ENCODE measurements at places on chromosomes 11 and 22.

DNA sequence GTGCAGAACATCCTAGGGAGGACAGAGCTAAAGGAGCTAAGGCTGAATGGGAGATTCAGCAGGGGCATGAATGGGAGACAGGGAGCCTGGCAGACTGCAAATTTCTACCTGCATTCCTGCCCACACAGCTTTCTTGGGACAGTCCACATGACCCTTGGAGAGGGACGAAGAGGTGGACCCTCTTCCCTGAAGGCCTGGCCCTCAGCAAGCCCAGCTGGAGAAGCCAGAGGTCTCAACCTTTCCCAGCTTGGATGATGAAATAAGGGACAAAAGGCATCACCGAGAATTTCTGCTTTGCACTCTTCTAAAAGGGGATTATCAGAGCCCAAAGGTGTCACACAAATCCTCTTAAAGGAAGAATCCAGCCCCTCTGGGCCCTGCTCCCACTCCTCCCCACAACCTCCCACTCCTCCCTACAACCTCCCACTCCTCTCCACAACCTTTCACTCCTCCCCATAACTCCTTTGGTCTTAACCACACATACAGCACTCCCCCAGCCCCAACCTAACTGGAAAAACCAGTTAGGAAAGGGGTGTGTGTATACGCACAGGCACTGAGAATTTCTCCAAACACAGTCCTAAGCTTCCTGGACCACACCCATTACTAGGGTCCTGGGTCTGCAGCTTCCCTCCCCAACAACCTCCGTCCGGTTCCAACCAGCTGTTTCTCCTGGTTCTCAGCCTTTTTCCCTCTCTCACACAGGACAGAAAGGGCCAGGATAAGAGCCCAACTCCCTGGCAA, 38.4 kb downstream of the RPL27A start:
- peak overlapping the region; percentile 80 for H3K27ac ChIP-seq
- H3K4me3 ChIP-seq: no peak overlapping the region
- no peaks in the 10 kb centered on the region for H3K27me3 ChIP-seq

DNA sequence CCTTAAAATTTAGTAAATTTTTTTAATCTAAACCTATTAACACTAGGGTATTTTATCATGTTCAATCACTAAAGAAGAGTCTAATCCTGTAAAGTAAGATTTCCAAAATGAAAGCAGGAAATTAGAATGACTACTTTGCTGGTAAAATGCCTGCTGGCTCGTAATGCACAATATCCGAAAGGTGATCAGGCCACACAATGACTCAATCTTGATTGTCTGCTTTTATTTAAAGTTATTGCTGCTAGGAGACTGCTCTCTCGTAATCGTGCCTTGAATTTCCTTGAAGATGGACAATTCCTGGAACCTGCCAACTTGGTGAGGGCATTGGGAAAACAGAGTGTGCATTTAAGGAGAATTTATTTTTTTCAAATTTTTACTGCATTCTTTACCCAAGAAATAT, 1786.5 kb upstream of the RAG2 start:
- H3K27ac ChIP-seq: no peak overlapping the region
- no peaks in the 10 kb centered on the region for H3K4me1 ChIP-seq
- H3K27me3 ChIP-seq: no peaks in the 10 kb centered on the region
- no peak for DNase-seq

DNA sequence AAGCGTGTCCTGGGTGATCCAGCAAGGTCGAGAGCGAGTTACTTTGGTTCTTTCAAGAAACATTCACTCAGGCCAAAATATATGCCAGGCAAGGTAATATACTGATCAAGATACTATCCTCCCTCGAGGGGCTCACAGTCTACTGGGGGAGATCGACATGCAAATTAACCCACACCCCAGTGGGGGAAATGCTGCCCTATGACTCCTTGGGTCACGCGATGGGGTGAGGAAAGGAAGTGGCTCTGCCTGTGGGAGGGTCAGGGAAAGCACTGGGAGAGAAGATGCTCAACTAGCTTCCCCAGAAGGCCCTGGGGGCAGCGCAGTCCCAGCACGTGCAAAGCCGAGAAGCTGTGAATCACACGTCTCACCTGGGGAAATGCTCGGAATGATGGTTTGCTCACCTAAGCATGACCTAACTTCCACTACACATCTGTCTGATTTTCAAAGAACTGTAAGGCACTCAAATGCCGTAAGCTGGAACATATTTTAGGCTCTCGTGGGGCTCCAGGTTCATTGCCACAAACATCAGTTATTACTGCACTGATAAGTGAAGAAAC, 130.7 kb downstream of the RCN1 start:
- no peaks in the 10 kb centered on the region for H3K4me1 ChIP-seq
- no peaks in the 10 kb centered on the region for H3K27me3 ChIP-seq

- no peak overlapping the region for H3K4me3 ChIP-seq
- H3K36me3 ChIP-seq: no peaks in the 10 kb centered on the region
- no peaks in the 10 kb centered on the region for H3K4me1 ChIP-seq
- peak; percentile 42 for DNase-seq
Measured at GRCh38 chr22:32323513-32324164, 34.0 kb upstream of the RFPL3 start.

GRCh38 chr11:96188243-96189006, 154.6 kb downstream of the MAML2 start:
- H3K36me3 ChIP-seq: no peaks in the 10 kb centered on the region
- H3K27me3 ChIP-seq: no peaks in the 10 kb centered on the region
- DNase-seq: no peak
- H3K27ac ChIP-seq: peak overlapping the region; percentile 4

GRCh38 chr22:37121887-37122591, 12.5 kb upstream of the TMPRSS6 start:
- peaks cover 4% of the 10 kb centered on the region for H3K4me1 ChIP-seq
- no peaks in the 10 kb centered on the region for H3K36me3 ChIP-seq
- H3K27ac ChIP-seq: peak overlapping the region; percentile 36
- no peaks in the 10 kb centered on the region for H3K27me3 ChIP-seq

DNA sequence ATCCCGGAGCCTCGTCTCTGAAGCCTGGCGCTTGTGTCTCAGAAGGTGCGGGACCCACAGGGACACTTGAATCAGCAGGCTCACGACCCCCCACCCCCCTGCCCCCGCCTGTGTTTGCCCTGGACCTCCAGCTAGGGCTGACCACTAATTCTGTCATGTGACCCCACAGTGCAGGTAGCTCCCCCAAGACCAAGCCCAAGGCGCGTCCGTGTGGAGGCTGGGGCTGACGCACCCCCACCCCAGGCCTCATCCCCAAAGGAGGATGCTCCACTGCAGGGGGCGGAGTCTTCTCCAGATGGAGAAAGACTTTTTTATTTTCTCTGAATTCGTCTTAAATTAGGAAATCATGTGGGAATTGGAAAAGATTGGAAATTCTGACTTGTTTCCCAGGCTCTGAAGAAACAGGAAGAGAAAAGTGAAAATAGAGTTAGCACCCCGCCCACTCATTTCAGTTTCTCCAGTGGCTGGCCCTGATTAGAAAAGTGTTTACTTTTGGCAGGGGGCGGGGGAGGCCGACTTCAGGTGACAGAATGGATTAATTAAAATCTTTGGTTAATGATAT, 1.0 kb upstream of the RELA start:
- peaks cover 29% of the 10 kb centered on the region for H3K36me3 ChIP-seq
- DNase-seq: peak; percentile 80
- H3K4me1 ChIP-seq: peaks cover 28% of the 10 kb centered on the region
- H3K4me3 ChIP-seq: peak overlapping the region; percentile 93
- no peaks in the 10 kb centered on the region for H3K27me3 ChIP-seq

DNA sequence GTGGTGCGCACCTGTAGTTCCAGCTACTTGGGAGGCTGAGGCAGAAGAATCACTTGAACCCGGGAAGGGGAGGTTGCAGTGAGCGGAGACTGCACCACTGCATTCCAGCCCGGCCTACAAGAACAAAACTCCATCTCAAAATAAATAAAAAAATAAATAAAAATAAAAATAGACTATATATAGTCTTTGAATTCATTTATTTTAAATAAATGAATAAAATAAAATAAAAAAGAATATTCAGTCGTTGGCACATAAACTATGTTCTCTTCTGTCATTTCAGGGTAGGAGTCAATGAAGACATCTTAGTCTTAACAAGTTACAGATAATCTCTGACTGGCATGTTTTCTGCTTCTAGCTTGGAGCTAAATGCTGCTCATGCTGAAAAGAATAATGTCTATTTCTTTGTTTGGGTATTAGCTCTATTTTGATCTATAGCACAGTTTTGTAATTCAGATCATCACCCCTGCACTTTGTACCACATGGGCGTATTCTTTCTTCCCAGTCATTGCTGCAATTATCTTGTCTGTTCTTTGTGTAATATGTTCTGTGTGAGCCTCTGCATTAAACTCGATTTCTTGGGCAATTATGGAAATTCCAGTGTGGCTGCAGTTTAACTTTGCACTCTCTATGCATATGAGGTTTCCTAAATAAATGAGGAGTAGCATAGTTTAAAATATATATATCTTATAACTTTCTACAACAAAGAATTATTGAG, 1.4 kb upstream of the MS4A14 start:
- no peaks in the 10 kb centered on the region for H3K36me3 ChIP-seq
- H3K27ac ChIP-seq: no peak overlapping the region
- DNase-seq: no peak
- H3K4me1 ChIP-seq: no peaks in the 10 kb centered on the region
- H3K27me3 ChIP-seq: no peaks in the 10 kb centered on the region
- no peak overlapping the region for H3K4me3 ChIP-seq

DNA sequence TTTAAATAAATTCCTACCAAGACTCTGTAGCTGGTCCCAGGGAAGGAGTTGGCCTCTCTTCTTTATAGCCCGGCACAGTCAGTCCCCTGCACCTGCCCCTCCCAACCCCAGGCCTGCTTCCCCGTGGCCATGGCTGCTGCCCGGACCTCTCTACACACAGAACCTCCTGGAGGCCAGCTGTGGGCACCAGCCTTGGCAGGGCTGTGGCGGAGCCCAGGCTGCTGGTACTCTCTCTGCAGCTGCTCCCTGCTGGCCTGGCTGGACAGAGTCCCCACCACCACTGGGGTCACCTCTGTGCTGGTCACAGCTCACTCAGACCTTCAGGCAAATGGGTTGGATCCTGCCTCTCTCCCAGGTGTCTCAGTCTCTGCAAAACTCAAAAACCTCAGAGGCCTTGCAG, 69.3 kb downstream of the LRP5 start:
- peak overlapping the region; percentile 71 for H3K27ac ChIP-seq
- DNase-seq: no peak
- H3K27me3 ChIP-seq: no peaks in the 10 kb centered on the region
- peaks cover 70% of the 10 kb centered on the region for H3K4me1 ChIP-seq
- peak overlapping the region; percentile 1 for H3K4me3 ChIP-seq
- H3K36me3 ChIP-seq: peaks cover 4% of the 10 kb centered on the region

DNA sequence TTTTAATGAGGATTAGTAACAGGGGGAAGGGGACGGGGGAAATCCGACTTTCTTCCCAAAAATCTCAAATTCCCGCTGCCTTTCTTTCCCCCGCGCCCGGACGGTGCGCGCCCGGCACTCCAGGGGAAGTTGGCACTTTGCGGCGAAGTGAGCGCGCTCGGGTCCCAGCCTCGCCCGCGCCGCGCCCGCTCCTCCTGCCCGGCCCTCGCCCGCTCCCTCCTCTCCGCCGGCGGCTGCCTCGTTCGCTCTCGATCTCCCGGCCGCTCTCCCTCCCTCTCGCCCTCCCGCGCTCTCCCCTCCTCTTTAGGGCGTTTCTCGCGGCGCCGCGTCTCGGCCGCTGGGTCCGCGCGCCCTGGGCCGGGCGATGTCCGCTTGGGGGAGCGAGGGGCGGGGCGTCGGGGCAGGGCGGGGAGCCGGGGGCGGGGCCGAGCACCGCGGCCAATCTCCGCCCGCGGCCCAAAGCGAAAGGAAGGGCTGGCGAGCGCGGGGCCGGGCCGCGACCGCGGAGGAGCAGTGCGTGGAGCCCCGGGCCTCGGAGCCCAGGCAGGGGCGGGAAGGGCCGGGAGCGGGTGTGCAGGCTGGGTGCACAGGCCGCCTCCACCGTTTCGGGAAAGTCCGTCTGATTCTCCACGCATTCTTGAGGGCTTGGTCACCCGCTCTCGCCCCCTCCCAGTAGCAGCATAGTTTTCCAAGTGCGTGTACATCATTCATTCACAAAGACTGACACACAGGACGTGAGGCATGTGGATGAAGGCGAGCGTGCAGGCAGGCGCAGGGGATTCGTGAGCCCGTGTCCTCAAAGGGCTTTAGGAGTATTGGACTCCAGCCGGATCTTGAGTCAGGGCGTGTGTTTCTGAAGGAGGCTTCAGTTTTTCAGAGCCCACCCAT, 65.1 kb downstream of the ETS1 start:
- H3K4me3 ChIP-seq: peak overlapping the region; percentile 74
- H3K4me1 ChIP-seq: peaks cover 28% of the 10 kb centered on the region
- peak; percentile 97 for DNase-seq
- no peaks in the 10 kb centered on the region for H3K27me3 ChIP-seq
- H3K36me3 ChIP-seq: no peaks in the 10 kb centered on the region

DNA sequence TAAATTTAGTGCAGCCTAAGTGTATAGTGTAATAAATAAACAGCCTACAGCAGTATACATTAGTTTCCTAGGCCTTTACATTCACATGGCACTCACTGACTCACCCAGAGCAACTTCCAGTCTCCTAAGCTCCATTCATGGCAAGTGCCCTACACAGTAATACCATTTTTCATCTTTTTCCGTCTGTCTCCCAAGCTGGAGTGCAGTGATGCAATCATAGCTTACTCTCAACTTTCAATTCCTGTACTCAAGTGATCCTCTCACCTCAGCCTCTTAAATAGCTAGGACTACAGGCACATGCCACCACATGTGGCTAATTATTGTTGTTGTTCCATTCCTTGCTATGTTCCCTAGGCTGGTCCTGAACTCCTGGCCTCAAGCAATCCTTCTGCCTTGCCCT, 54.4 kb downstream of the FCHSD2 start:
- H3K27me3 ChIP-seq: no peaks in the 10 kb centered on the region
- no peak for DNase-seq
- no peak overlapping the region for H3K4me3 ChIP-seq
- H3K27ac ChIP-seq: peak overlapping the region; percentile 43
- H3K36me3 ChIP-seq: no peaks in the 10 kb centered on the region
- peaks cover 9% of the 10 kb centered on the region for H3K4me1 ChIP-seq

DNA sequence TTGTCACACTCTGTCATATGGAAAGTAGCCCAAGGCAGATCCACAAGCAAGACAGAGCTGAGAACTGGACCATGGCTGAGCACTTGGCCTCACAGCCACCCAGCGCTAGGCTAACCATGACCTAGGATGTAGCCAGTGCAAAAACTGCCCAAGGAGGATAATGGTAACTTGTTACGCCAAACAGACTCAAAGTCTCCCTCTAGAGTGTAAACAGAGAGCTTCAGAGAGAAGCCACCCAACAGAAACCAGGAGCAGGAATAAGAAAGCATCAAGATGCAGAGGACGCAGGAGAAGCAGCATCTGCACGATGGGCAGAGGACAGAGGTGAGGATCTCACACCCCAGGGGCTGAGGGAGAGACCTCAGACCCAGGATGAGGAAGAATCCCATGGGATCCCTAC, 97.9 kb downstream of the RCN1 start:
- no peaks in the 10 kb centered on the region for H3K4me1 ChIP-seq
- H3K4me3 ChIP-seq: no peak overlapping the region
- no peak overlapping the region for H3K27ac ChIP-seq
- H3K27me3 ChIP-seq: no peaks in the 10 kb centered on the region
- H3K36me3 ChIP-seq: no peaks in the 10 kb centered on the region
- no peak for DNase-seq

DNA sequence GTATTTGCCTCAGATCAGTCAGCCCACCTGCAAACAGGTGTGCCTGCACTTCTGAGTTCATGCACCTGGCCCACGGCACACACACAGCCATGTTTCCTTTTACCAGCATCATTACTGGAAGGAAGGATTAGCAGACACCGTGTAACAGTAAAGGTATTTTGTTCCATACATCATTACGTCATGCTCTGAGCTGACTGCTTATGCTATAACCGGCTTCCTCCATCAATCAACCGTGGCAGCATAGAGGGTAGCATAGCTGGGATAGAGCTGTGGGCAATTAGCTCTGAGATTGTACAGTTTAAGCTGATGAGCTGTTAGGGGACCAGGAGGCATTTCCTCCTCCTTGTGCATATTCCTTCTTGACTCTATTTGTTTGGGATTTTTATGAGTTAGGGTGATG, 102.4 kb downstream of the ME3 start:
- H3K27ac ChIP-seq: no peak overlapping the region
- DNase-seq: no peak
- no peaks in the 10 kb centered on the region for H3K36me3 ChIP-seq
- H3K4me3 ChIP-seq: no peak overlapping the region

Data from upper lobe of right lung (tissue), 1 donor.